Keratinocyte (primary cell): ENCODE measurements at places on chromosomes 6 and 20. TPM values are rescaled to one million over a fixed set of nuclear protein-coding genes. Genes with fewer than 3 reads are reported as not detected.

Gene RRAGD
- 0.03 to 0.86 TPM (median 0.18 TPM) in 3 replicates for polyA plus RNA-seq

Gene CFB
- polyA plus RNA-seq = 0.84 to 2.9 TPM (median 2.5 TPM) in 3 replicates

Gene DDO
- polyA plus RNA-seq = not detected in 3 replicates

Gene SLC17A3
- polyA plus RNA-seq = not detected in 3 replicates

Gene RSPH9
- not detected in 3 replicates for polyA plus RNA-seq

Gene SAMD3
- 2.9 to 7.0 TPM (median 5.4 TPM) in 3 replicates for polyA plus RNA-seq

Gene CST5
- not detected in 3 replicates for polyA plus RNA-seq

Gene DNAH8
- polyA plus RNA-seq = under 0.01 to 0.01 TPM (median 0.01 TPM) in 3 replicates

Gene RAE1
- 18.7 to 57.4 TPM (median 32.4 TPM) in 3 replicates for polyA plus RNA-seq

Gene SPDEF
- polyA plus RNA-seq = 0.03 to 0.04 TPM in 2 of 3 replicates, not detected in the other

Gene MED20
- polyA plus RNA-seq = 34.0 to 37.5 TPM (median 34.8 TPM) in 3 replicates

Gene WFDC2
- polyA plus RNA-seq = 0.44 TPM in 1 of 3 replicates, not detected in the others

Gene TMC2
- not detected in 3 replicates for polyA plus RNA-seq

Gene RAB32
- polyA plus RNA-seq = 59.1 to 73.0 TPM (median 70.1 TPM) in 3 replicates

Gene QRSL1
- polyA plus RNA-seq = 10.9 to 14.6 TPM (median 10.9 TPM) in 3 replicates

Gene SLC4A11
- polyA plus RNA-seq = 3.9 to 5.0 TPM (median 4.7 TPM) in 3 replicates

Gene SLC22A2
- not detected in 3 replicates for polyA plus RNA-seq

Gene TNFRSF21
- polyA plus RNA-seq = 41.2 to 94.8 TPM (median 50.2 TPM) in 3 replicates

Gene RIPOR2
- 0.01 to 0.07 TPM (median 0.01 TPM) in 3 replicates for polyA plus RNA-seq

Gene MUC22
- not detected in 3 replicates for polyA plus RNA-seq

Gene SRMS
- polyA plus RNA-seq = 0.10 to 0.32 TPM (median 0.14 TPM) in 3 replicates

Gene VSX1
- polyA plus RNA-seq = not detected in 3 replicates

Gene OPRM1
- polyA plus RNA-seq = not detected in 3 replicates
